ENCODE measurements at places on chromosomes 6 and 20. TPM values are rescaled to one million over a fixed set of nuclear protein-coding genes. Genes with fewer than 3 reads are reported as not detected.
A peak's percentile ranks its signal among the peaks of the same experiment; 100 is the strongest.

The DEFB124 gene
- total RNA-seq, result not detected

The FAM8A1 gene
- 18.9 TPM for total RNA-seq

The PTCRA gene
- total RNA-seq, result not detected

The IFT52 gene
- 50.6 TPM for total RNA-seq

The ADGRB3 gene
- total RNA-seq, result under 0.01 TPM

The GPSM3 gene
- total RNA-seq, result 15.5 TPM

The CST7 gene
- not detected for total RNA-seq

The GPLD1 gene
- not detected for total RNA-seq

The DDO gene
- 2.0 TPM for total RNA-seq

The NR2E1 gene
- not detected for total RNA-seq

The TRAM2 gene
- 92.5 TPM for total RNA-seq

The KIAA1755 gene
- total RNA-seq, result 6.0 TPM

DNA sequence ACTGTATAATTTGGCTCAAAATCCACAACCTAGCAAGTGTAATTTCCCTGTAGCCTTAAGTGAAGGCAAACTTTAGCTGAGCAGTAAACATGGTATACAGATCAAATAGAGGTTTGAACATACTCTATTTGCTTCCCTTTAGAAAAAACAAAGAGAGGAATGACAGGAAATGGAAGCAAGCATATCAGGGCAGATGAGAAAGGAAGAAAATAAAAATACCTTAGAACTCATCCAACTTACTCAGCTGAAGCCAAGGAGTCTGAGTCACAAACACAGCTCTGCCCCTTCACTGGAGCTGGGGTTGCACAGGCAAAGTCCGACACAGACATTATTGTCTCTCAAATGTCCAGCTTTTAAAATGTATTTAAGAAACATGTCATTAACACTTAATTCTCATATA, 379.9 kb upstream of the IRAK1BP1 start:
- no peak for DNase-seq

GRCh38 chr20:57076152-57076652, 190.2 kb downstream of the BMP7 start:
- no peak for DNase-seq

- no peak for DNase-seq
These were observed 20.5 kb downstream of the FYN start for GRCh38 chr6:111852725-111853124.

- no peak for DNase-seq
These were observed 122.4 kb downstream of the RIN2 start for GRCh38 chr20:19880256-19881079.

GRCh38 chr6:1987640-1988039, 257.8 kb downstream of the GMDS start:
- DNase-seq, result no peak

GRCh38 chr6:125469915-125470314, 168.1 kb upstream of the HDDC2 start:
- DNase-seq, result peak; percentile 51

- DNase-seq, result no peak
These were observed 21.1 kb downstream of the ENPP1 start for GRCh38 chr6:131828951-131829350.

- DNase-seq, result no peak
These were observed 298.7 kb upstream of the MARCKS start for GRCh38 chr6:113558431-113558830.

DNA sequence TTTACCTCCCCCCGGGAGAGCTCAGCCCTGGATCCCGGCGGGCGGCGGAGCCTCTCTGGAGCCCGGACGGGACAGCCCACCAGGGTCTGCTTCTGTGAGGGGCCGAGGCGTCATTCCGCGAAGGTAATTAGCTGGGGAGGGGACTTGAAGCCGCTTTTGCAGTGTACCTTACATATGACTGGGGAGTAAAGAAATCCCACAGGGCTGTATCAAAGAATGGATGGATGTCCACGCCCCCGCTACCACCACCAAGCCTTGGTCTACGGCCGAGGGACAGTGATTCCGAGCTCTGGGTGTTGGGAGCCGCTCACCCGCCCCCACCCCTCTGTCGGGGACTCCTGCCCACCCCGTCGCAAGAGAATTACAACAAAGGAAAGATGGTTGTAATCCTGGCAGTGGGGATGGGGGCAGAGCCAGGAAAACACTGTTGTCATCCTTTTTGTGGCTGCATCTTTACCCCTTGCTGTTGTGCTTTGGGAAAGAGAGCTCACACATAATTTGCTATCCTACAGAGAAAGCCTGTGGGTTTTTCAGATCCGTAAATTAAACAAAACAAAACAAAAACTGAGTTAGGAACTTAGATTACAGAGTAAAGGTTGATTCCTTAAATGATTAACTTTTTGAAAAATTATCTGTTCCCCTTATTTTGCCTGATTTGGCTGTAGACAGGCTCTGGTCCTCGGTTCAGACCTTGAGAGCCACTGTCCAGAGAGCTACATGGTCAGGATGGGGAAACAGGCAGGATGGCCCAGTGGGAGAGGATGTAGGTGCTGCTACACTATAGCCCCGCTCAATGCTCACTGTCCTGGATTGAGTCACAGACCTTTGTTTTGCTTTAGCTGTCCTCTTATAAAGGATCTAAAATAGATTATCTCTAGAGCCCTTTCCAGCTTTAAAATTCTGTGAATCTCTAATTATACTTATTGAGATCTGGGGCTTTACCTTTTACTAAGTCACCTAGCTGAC, 997 bp upstream of the FBXO30 start:
- DNase-seq, result no peak

DNA sequence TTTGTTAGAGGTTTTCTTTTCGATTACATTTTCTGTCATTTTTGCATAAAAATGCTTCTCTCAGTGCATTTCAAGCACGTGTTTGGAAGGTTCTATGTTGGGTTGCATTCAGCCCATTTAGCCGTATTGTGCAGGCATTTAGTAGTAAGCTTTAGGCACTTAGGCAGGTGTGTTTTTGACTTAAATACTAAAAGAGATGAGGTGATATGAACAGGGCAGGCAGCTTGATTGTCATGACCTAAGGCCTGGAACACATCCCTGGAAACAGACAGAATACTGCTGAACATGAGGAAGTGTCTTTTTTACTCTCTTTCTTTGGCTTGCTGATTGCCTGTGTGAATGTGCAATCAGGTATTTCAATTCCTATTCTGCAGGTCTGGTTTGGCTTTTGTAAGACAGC, 610.5 kb upstream of the MAN1A1 start:
- DNase-seq, result no peak

DNA sequence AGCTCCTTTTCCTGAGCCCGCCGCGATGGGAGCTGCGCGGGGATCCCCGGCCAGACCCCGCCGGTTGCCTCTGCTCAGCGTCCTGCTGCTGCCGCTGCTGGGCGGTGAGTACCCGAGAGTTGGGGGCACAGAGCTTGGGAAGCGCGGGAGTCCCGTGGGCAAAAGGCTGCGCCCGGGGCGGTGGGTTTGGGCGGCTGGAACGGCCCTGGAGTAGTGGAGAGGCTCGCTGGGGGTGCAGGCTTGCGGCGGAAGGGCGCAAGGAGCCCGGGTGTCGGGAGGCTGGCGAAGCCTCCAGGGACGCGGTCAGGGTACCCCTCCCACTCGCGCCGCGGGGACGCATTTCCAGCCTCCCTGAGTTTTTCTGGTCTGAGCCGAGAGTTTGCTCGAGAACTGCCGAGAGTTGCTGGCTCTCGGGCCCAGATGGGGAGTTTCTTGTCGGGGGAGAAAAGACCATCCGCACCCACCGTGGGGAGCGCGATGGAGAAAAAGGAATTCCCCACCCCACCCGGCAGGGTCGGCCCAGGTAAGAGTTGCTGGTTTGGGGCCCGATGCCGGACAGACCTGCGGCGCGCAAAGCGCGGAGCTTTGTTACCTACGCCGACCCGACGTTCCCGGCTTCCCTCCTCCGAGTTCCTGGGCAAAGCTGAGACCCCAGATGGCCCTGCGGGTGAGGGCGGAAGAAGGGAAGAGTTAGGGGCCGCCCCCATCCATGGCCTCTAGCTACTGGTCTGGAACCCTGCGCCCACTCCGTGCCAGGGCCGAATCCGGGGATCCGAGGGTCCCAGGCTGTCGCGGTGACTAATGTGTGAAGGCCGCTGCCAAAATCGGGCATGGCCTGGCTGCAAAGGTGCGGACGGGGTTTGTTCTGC, 584 bp downstream of the PTK7 start:
- DNase-seq, result no peak

GRCh38 chr20:25148181-25148981, 47.1 kb upstream of the ENTPD6 start:
- no peak for DNase-seq

- no peak for DNase-seq
These were observed 2.5 kb upstream of the HLA-DRA start for GRCh38 chr6:32436995-32437836.

- no peak for DNase-seq
These were observed 298.8 kb downstream of the ZNF217 start for GRCh38 chr20:53294804-53295203.

GRCh38 chr6:142500250-142500786, 198.5 kb downstream of the ADGRG6 start:
- DNase-seq, result no peak

DNA sequence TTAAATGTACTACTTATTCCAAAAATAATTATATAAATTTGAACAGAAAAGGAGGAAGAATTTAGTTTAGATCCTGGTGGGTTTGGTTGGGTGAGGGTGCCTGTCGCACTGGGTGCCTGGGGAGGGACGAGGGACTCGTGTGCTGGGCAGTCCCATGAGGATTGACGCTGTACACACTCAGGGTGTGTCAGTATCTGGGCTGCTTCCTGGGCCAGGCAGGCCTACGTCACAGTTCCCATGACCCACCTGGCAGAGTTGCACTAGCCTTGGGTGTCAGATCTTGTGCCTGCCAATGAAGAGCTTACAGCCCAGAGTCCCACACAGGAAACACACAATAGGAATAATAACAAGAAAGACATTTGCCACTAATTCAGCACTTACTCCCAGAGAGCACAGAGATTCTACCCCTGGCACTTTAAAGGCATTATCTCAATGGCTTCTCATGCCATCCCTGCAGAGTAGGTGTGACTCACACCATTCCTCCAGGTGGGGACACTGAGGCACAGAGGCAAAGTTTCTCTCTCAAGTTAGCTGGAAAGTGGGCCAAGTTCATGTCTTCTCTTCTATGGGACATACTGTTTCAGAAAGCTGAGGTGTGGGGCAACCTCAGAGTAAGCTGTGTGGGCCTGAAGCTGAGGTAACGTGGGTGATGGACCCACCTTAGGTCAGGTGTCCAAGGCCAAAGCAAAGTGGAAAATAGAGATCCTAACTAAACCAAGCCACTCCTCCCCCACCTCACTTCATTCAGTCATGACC, 1.3 kb upstream of the SDCBP2 start:
- DNase-seq, result no peak

GRCh38 chr20:63689046-63690002, 7.1 kb upstream of the TNFRSF6B start:
- no peak for DNase-seq

GRCh38 chr6:115691433-115691832, 369.3 kb downstream of the FRK start:
- no peak for DNase-seq

GRCh38 chr6:134956676-134957075, 6.8 kb upstream of the ALDH8A1 start:
- DNase-seq, result no peak

DNA sequence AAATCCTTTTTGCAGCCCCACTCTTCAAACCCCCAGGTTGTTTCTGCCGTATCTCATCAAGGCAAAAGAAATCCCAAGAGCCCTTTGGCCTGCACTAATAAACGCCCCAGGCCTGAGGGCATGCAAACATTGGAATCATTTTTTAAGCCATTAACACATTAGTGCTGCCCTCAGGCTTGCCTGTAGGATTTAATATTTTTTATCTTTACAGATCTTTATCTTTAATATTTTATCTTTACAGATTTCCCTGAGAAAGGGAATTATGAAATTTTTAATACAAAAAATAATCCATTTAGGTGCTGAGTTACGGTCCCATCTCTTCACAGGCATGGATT, 14.7 kb downstream of the GTPBP2 start:
- DNase-seq, result no peak

- no peak for DNase-seq
These were observed 9.9 kb upstream of the GTSF1L start for GRCh38 chr20:43736588-43737158.

DNA sequence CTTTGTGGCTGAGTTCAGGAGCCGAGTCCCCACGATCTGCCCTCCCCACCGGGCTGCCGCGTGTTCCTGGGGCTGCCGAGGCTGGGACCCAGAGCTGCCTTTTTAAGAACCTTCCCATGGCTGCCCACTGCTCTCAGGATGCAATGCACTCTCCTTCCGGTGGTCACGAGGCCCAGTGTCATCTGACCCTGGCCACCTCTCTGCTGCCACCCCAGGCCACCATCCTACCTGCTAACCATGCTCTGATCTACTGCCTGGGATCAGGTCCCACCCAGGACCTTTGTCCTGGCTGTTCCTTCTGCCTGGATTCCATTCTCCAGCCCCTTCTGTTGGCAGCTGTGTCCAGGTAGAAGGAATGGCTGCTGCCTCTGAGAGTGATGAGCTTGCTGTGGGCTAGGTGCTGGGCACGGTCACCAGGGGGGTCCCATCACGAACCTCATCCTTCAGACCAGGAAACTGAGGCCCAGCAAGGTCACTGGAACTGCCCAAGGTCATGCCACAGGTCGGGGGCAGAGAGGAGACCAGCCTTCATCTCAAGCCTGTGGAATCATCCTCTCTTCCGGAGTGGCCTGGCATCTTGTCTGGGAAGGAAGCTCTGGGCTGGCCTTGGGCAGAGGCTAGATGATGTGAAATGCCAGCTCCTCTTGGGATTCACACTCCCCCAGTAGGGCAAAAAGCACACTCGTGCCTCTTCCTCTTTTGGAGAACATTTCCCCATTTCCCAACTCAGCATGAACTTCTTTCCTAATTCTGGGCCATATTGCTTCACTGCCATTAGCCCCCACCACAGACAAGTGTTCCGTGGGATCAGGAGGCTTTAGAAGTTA, 20.5 kb downstream of the PCK1 start:
- no peak for DNase-seq

- DNase-seq, result no peak
These were observed 30.3 kb upstream of the VEGFA start for GRCh38 chr6:43739642-43740091.

DNA sequence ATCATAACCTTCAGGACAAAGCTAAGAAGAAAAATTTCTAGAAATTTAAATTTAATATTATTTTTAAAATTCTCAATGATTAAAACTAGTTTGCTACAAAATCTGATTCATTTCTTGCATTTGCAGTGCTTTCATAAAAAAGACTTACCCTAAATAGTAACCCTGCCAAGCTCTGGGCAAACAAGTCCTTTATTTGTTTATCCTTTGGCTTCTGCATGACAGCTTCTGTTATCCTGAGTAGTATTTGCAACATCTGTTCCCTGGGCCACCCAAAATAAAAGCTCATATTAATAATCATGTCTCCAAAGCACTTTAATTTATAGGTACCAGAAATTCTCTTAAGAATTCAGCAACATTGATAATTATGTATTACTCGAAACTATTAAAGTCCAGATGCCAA, 101.3 kb downstream of the RALGAPA2 start:
- no peak for DNase-seq

DNA sequence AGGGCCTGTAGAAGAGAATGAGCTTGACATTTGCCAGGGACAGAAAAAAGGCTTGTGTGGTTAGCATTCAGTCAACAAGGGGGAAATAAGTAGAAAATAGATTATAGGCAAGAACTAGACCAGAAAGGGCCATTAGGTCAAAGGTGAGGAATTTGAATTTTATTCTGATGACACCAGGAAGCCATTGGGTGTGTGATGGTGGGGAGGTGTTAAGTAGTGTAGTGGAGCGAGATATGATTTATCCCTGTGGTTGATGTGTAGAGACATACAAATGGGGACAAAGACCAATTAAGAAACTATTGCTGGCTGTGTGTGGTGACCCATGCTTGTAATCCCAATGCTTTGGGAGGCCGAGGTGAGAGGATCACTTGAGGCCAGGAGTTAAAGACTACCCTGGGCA, 11.0 kb downstream of the DSTN start:
- DNase-seq, result no peak

All from glomerular endothelial cell (primary cell).